Astrocyte (in vitro differentiated cells and primary cell): ENCODE measurements at places on chromosomes 6 and 20. TPM values are rescaled to one million over a fixed set of nuclear protein-coding genes. Genes with fewer than 3 reads are reported as not detected.
A peak's percentile ranks its signal among the peaks of the same experiment; 100 is the strongest.

The PXDC1 gene
- total RNA-seq = 58.2 and 64.4 TPM in 2 replicates

DNA sequence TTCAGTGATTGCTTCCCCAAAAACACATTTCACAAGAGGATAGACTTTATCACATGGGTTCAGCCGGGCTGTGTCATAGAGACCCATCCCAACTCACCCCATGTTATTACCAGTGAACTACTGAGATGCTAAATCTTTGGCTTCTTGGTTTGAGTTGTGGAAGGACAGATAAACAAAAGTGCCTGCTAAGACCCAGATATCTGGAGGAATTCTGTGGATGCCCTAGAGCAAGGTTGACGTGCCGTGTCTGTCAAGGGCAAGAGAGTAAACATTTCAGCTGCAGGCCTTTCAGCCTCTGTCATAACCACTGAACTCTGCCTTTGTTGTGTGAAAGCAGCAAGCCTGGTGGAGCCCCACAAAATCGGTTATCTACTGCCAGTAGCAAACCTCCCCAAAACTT is 11.2 kb upstream of the THBD start:
- H3K36me3 ChIP-seq = no peaks in the 10 kb centered on the region
- DNase-seq = no peak
- no peak overlapping the region for H3K4me3 ChIP-seq
- peaks cover 3% of the 10 kb centered on the region for H3K27me3 ChIP-seq
- peaks cover 13% of the 10 kb centered on the region for H3K4me1 ChIP-seq

DNA sequence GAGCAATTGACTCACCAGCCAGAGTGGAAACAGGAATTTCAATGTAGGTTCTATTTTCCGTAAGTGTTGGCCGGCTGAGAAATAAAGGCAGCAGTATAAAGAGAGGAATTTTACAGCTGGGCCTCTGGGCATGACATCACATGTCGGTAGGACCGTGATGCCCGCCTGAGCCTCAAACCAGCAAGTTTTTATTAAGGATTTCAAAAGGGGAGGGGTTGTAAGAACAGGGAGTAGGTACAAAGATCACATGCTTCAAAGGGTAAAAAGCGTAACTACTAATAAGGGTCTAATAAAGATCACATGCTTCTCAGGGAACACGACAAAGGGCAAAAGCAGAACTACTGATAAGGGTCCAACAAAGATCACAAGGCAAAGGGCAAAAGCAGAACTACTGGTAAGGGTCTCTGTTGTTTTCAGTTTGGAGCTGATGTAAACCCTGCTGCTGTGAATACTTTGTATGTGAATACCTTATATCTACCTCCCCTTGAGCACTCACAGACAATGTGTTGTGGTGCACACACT is 9.0 kb upstream of the TULP4 start:
- no peak for DNase-seq
- H3K4me3 ChIP-seq = no peak overlapping the region
- no peak overlapping the region for H3K27ac ChIP-seq
- H3K27me3 ChIP-seq = no peaks in the 10 kb centered on the region
- H3K36me3 ChIP-seq = no peaks in the 10 kb centered on the region

GRCh38 chr6:53240139-53240538 is 91.5 kb upstream of the GCM1 start:
- no peaks in the 10 kb centered on the region for H3K36me3 ChIP-seq
- no peak overlapping the region for H3K4me3 ChIP-seq
- H3K27ac ChIP-seq = no peak overlapping the region
- DNase-seq = no peak

- H3K27me3 ChIP-seq = no peaks in the 10 kb centered on the region
- peak; percentile 88 for DNase-seq
- H3K4me3 ChIP-seq = no peak overlapping the region
- H3K27ac ChIP-seq = no peak overlapping the region
These were observed 102.4 kb upstream of the HIVEP1 start for GRCh38 chr6:11909696-11910132.
